ENCODE measurements at places on chromosomes 13 and 19.

- no peak for DNase-seq
- H3K27ac ChIP-seq, result no peak overlapping the region
- no peaks in the 10 kb centered on the region for H3K27me3 ChIP-seq
- H3K4me1 ChIP-seq, result no peaks in the 10 kb centered on the region
Measured at GRCh38 chr19:28453420-28453819, 759.5 kb downstream of the UQCRFS1 start.

- no peaks in the 10 kb centered on the region for H3K36me3 ChIP-seq
- H3K4me1 ChIP-seq, result no peaks in the 10 kb centered on the region
- H3K27ac ChIP-seq, result no peak overlapping the region
Measured at GRCh38 chr13:97468331-97468730, 34.4 kb downstream of the RAP2A start.

DNA sequence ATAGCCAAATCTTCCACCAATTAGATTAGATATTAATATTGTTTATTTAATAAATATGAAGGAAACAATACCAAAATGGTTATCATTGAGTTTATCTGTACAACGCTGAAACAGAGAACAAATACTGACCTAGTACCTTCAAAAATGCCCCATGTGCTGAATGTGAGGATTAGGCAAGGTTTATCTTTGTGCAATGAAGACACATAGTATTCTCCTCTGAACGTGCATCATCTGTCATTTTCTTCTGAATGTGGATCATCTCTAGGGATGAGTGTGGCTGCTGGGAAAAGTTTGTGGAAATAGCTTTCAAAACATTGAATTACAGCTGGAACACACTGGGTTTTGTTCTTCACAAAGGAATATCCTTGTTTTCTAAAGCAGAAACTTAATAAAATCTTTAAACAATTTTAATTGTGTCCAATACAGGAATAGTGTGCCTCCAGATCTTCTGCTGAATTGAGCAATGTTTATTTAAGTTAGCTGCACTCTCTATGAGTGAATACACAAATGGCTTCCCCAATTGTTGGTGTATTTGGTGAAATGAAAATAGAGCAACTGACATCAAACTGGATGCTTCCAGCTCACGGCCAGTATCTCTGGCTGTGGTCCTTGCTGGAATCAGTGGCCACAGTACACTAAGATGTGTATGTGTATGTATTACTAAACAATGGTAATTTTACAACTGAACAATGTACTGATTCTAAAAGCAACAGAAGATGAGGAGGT is 6.7 kb downstream of the COL4A1 start:
- no peaks in the 10 kb centered on the region for H3K27me3 ChIP-seq
- no peak for DNase-seq
- peak overlapping the region; percentile 37 for H3K27ac ChIP-seq
- H3K36me3 ChIP-seq, result no peaks in the 10 kb centered on the region
- H3K4me3 ChIP-seq, result no peak overlapping the region

GRCh38 chr19:7408251-7408650 is 59.5 kb downstream of the ARHGEF18 start:
- DNase-seq, result no peak
- H3K36me3 ChIP-seq, result no peaks in the 10 kb centered on the region
- H3K27me3 ChIP-seq, result no peaks in the 10 kb centered on the region
- H3K4me1 ChIP-seq, result no peaks in the 10 kb centered on the region
- H3K27ac ChIP-seq, result no peak overlapping the region

DNA sequence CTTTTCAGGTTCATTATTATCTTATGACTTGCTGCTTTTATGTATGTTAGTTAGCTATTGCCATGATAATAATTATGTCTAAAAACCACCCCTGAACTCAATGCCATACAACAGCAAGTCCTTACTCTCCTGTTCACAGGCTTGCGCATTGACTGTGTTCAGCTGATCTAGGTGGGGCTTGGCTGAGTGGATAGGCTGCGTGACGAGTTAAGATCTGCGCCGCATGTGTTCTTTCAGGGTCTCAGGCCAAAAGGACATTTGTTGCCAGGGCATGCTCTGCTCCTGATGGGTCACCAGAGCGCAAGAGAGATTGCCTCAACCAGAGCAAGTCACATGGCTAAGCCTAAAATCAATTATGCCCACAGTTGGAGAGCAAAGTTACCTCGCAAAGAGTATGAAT is 859 bp downstream of the ZNF568 start:
- H3K4me1 ChIP-seq, result no peaks in the 10 kb centered on the region
- peaks cover 6% of the 10 kb centered on the region for H3K36me3 ChIP-seq
- H3K4me3 ChIP-seq, result peak overlapping the region; percentile 84

DNA sequence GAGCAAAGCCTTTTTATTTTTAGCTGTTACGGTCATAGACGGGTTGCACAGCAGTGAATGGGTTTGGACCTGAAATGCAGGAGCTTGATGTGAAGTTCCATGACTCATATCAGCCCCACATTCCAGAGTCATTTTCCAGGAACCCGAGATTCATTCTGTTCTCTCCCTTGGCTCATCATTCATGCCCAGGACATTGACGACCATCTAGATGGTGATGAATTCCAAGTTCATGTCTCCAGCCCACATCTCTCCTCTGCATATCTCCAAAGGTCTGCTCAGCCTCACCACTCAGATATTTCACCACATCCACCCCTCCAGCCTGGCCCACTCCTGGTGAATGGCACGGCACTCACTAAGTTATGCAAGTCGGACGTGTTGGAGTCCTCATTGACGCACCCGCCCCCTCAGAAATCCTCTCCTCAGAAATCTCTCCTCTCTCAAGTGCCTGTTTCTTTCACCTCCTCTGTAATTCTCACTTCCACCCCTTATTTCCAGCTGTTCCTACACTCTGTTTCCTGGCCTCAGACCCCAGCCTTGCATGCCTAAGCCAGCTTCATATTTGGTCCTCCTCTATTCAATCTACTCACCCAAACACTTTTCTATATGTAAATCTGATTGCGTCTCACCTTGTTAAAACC is 83.1 kb downstream of the ALOX5AP start:
- H3K4me1 ChIP-seq, result no peaks in the 10 kb centered on the region
- H3K36me3 ChIP-seq, result no peaks in the 10 kb centered on the region
- no peak for DNase-seq
- H3K4me3 ChIP-seq, result no peak overlapping the region
- no peak overlapping the region for H3K27ac ChIP-seq

- DNase-seq, result no peak
- H3K27me3 ChIP-seq, result no peaks in the 10 kb centered on the region
- no peak overlapping the region for H3K27ac ChIP-seq
Measured at GRCh38 chr13:59690857-59691500, 472.7 kb downstream of the DIAPH3 start.

DNA sequence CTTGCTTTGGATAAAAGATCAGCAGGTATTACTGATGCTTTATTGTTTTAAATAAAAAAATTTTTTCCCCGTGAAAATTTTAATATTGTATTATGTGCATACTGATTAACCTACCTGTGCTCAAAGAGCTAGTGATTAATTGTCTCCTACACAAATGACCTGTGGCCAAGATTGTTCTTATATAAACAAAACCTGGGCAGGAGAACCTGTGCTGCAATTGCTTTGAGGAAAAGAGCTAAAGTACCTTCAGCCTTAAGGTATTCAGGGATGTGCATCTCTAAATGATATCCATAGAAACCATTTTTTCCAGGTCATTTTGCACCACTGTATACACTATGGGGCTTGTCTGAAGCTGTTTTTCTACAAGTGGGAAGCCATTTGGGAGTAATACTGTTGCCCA is 1.2 kb downstream of the FRY start:
- H3K4me3 ChIP-seq, result no peak overlapping the region
- no peak for DNase-seq
- no peaks in the 10 kb centered on the region for H3K27me3 ChIP-seq
- H3K4me1 ChIP-seq, result peaks cover 6% of the 10 kb centered on the region

DNA sequence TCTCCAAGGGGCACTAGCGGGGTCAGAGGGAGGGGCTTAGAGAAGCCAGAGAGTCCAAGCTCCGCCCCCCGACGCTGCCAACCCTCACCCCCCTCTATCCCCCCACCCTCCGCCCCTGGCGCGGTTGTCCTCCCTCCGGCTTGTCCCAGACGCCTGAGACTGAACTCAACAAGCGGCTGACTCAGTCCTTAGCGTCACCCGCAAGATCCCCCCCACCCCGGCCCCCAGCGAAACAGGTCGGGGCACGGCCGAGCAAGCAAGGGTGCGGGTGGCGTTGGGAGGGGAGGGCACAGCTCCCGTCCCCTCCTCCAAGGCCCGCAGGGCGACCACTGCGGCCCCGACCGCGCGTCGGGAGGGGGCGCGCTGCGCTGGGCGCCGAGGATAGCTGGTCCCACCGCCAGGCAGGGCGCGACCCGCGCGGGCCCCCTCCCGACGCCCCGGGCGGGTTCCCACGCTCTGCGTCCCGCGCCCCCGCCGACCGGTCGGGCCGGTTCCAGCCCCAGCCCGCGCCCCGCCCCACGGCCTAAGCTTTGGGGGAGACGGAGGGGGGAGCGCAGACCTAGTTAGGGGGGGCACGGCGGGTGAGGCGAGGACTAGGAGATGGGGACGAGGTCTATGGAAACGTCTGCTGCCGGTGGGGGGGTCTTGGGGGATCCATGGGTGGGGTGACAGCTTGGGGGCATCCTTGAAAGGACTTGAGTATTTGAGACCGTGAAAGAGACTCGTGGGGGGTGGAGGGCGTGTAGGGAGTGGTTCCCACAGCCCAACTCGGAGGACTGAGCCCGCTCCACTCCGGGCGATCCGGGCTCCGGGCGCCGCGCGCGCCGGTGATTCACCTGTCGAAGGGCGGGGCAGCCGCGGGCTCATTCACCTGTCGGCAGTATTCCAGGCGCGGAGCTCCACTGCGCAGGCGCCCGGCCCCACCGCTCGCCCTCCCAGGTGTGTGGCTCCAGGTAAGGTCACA is 5.1 kb downstream of the NOTCH3 start:
- peak overlapping the region; percentile 75 for H3K27ac ChIP-seq
- no peaks in the 10 kb centered on the region for H3K4me1 ChIP-seq
- peak overlapping the region; percentile 42 for H3K4me3 ChIP-seq
- DNase-seq, result peak; percentile 90

DNA sequence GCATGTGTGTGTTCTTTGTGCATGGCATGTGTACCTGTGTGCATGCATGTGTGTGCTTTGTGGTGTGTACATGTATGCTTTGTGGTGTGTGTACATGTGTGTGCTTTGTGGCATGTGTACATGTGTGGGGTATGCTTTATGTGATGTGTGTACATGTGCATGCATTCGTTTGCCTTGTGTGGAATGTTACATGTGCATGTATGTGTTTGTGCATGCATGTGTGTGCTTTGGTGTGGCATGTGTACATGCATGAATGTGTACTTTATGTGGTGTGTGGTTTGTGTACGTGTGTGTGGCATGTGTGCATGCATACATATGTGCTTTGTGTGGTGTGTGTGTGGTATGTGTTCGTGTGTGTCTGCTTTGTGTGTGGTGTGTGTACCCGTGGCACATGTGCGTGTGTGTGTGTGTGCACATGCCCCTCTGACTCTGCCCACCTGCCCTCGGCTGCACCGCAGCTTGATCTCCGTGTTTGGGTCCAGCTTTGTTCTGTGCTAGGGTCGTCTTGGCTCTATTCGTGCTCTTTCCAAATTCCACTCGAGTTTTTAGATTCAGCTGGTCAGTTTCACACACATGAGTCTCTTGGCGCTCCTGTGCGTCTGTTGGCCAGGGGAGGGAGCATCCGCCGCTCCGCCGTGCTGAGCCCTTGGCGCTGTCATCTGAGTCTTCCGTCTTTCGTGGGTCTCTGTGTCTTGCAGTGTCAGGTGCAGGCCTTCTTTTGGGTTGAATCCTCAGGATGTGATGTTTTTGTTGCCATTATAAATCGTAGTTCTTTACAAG is 46.5 kb upstream of the TFDP1 start:
- H3K4me1 ChIP-seq, result no peaks in the 10 kb centered on the region
- H3K27ac ChIP-seq, result no peak overlapping the region
- no peak for DNase-seq
- H3K4me3 ChIP-seq, result no peak overlapping the region
- H3K27me3 ChIP-seq, result no peaks in the 10 kb centered on the region

DNA sequence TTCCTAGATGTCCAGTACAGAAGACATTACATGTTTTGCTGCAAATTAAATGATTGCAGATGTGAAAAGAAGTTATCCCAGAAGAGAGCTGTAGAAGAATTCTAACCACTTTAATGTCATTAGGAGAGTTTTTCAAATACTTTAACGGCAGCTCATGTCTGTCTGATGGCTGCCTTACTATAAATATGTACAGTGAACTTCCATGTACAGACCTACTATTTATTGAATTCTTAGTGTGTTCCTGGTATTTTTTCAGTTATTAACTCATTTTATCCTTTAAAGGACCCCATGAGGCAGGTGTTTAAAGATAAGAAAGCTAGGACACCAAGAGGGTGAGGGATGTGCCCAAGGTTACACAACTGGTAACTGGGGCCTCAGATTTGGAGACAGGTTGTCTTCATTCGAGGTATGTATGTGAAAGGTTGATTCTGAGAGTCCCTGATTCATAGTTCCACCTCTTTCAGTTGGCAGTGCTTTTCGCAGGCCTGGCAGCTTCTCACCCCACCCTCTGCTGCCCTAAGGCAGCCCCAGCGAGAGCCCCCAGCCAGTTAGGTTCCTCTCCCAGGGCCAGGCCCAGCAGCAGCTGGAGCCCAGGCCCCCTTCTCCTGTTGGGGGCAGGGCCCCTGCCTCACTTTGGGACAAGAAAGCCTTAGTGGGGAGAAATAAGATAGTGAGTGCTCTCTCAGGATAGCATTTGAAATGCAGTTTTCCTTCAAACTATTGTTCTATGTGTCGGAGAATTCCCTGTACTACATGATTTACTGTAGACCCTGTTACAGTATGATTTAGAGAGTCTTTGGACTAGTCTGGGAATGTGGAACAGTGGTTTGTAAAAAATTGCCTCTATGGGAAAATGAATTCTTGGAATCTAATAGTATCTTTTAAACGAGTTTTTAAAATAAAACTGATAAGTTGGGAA is 67.7 kb upstream of the TEX29 start:
- no peak overlapping the region for H3K4me3 ChIP-seq
- H3K27ac ChIP-seq, result no peak overlapping the region
- H3K27me3 ChIP-seq, result no peaks in the 10 kb centered on the region
- no peak for DNase-seq
- no peaks in the 10 kb centered on the region for H3K36me3 ChIP-seq
- H3K4me1 ChIP-seq, result peaks cover 15% of the 10 kb centered on the region

All from prostate gland (tissue), 2 donors.